ENCODE measurements at places on chromosomes 6 and 20.

GRCh38 chr6:30841644-30842504, 42.4 kb upstream of the DDR1 start:
- no peak for DNase-seq

DNA sequence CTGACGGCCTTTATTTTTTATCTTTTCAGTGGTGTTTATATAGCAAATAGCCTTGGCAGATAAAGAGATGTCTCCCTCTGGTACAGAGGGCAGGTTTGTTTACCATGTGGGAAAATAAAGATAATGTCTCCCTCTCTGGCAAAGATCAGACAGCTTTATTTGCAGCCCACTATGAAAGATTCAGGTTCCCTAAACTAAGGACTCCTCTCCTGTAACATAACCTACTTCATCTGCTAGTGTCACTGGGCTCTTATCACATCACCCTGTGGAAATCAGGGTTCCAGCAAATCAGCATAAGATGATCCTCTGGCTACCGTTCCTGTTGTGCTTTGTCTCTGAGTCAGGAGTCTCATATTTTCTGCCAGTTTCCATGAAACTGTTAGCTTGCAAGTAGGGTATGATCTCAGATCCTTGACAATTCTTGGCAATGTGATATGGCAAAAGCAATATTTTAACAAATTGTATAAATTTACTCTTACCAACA, 3.1 kb downstream of the FBXL4 start:
- no peak for DNase-seq

GRCh38 chr6:167047554-167047953, 48.4 kb downstream of the CEP43 start:
- DNase-seq, result no peak

DNA sequence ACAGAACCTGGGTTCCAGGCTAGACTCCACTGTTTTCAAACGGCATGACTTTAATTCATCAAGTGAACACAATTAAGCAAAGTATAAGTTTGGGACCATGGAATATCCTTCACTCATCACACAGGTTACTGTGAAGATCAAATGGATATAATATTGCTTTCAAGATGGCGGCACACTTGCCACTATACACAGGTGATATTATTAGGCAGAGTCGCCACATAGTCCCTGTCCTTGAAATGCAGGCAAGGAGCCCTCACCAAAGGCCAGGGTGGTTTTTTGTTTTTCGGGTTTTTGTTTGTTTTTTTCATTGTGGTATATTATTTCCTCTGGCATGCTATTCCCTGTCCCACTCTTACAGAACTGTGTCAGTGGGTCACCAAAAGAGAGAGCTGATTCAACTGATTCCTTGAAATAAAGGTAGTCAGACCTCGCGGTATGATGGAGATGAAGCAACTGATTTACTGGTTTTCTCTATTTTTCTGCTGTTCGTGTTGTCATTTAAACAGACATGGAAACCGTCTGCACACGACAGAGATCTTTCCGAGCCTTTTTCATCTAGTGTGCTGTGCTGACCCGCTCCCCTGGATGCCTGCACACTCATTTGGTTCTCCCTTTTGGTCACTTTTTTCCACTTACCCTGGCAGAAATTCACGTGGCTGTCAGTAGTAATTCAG, 29.7 kb downstream of the MYB start:
- DNase-seq, result no peak

- no peak for DNase-seq
These were observed 342.8 kb downstream of the KIF16B start for GRCh38 chr20:16230402-16230801.

- no peak for DNase-seq
These were observed 1.7 kb downstream of the TMEM151B start for GRCh38 chr6:44271914-44272313.
